Activated CD4-positive, alpha-beta T cell treated with anti-CD3 and anti-CD28 coated beads, Interleukin-2, amount 10 ng/mL, durations not matched to agents 7 days and 5 days (primary cell): ENCODE measurements at places on chromosomes 4 and X. TPM values are rescaled to one million over a fixed set of nuclear protein-coding genes. Genes with fewer than 3 reads are reported as not detected.
A peak's percentile ranks its signal among the peaks of the same experiment; 100 is the strongest.

- no peak for DNase-seq
- no peaks in the 10 kb centered on the region for H3K27me3 ChIP-seq
- no peaks in the 10 kb centered on the region for H3K4me1 ChIP-seq
- no peaks in the 10 kb centered on the region for H3K36me3 ChIP-seq
- H3K4me3 ChIP-seq: no peak overlapping the region
Observed at GRCh38 chrX:43316146-43316545, 340.0 kb upstream of the MAOA start.

PTPN13 gene
- total RNA-seq: 2.0 TPM

- H3K27me3 ChIP-seq: peaks cover 2% of the 10 kb centered on the region
- DNase-seq: no peak
- H3K27ac ChIP-seq: no peak overlapping the region
- H3K4me1 ChIP-seq: no peaks in the 10 kb centered on the region
- peaks cover 19% of the 10 kb centered on the region for H3K36me3 ChIP-seq
Observed at GRCh38 chr4:53465891-53466290, 88.5 kb downstream of the FIP1L1 start.

GRCh38 chr4:166842795-166843261, 391.5 kb downstream of the SPOCK3 start:
- H3K4me3 ChIP-seq: no peak overlapping the region
- no peak overlapping the region for H3K27ac ChIP-seq
- H3K36me3 ChIP-seq: no peaks in the 10 kb centered on the region
- no peak for DNase-seq

IL13RA2 gene
- not detected for total RNA-seq

PASD1 gene
- not detected for total RNA-seq

DNA sequence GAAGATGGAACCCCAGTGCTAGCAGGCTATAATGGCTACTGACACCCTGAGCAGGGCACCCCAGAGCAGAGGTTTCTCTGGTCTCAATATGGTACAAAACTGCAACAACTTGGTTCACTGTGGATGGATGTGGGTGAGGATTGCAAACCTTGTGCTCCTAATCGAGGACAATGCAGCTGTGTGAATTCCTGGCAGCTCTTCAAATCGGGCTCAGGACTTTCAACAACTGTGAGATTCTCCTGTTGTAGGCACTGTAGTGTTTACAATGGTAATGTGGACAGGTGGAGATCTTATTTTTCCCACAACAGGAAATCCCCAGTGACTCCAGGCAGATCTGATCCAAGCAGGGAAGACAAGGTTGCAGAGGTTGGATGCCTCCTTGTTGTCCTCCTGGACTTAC, 101.5 kb downstream of the RCHY1 start:
- H3K4me1 ChIP-seq: no peaks in the 10 kb centered on the region
- no peaks in the 10 kb centered on the region for H3K36me3 ChIP-seq
- peaks cover 17% of the 10 kb centered on the region for H3K27me3 ChIP-seq

FGF2 gene
- total RNA-seq: not detected

- H3K4me3 ChIP-seq: no peak overlapping the region
- no peak overlapping the region for H3K27ac ChIP-seq
- peaks cover 2% of the 10 kb centered on the region for H3K27me3 ChIP-seq
- DNase-seq: no peak
- H3K36me3 ChIP-seq: no peaks in the 10 kb centered on the region
Observed at GRCh38 chrX:107485013-107485412, 35.6 kb downstream of the FRMPD3 start.

DNA sequence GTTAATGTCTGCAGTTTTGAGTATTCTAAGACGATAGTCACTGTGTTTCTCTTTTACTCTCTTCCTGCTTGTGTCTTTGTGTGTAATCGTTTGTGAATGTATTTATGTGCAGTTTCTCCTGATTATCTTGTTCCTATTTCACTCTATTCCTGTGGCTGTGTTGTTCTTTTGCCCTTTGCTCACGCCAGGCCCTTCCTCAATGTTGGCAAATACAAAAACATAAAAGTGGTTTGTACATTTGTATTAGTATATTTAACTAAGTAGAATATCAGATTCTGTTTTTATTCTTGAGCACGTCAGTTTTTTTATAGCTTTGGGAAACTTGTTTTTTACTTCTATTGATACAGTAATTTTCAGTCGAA, 107.6 kb upstream of the BMPR1B start:
- H3K4me1 ChIP-seq: peaks cover 3% of the 10 kb centered on the region
- H3K4me3 ChIP-seq: no peak overlapping the region
- H3K27me3 ChIP-seq: no peaks in the 10 kb centered on the region
- H3K27ac ChIP-seq: no peak overlapping the region

SERPINA7 gene
- not detected for total RNA-seq

GRCh38 chr4:142696334-142697122, 149.6 kb downstream of the INPP4B start:
- peak overlapping the region; percentile 93 for H3K27ac ChIP-seq
- no peaks in the 10 kb centered on the region for H3K27me3 ChIP-seq
- H3K4me1 ChIP-seq: peaks cover 67% of the 10 kb centered on the region
- H3K36me3 ChIP-seq: peaks cover 36% of the 10 kb centered on the region
- peak; percentile 38 for DNase-seq

DNA sequence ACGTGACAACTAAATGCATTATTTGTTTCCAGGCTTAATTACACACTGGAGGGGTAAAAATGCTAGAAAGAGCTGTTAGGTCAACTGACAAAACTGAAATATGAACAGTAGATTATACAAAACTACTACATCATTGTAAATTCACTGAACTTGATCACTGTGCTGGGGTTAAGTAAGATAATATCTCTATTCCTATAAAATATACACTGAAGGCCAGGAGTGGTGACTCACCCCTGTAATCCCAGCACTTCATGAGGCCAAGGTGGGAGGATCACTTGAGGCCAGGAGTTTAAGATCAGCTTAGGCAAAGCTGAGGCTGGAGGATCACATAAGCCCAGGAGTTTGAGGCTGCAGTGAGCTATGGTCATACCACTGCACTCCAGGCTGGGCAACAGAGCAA, 31.8 kb upstream of the NKX6-1 start:
- H3K36me3 ChIP-seq: no peaks in the 10 kb centered on the region

DNA sequence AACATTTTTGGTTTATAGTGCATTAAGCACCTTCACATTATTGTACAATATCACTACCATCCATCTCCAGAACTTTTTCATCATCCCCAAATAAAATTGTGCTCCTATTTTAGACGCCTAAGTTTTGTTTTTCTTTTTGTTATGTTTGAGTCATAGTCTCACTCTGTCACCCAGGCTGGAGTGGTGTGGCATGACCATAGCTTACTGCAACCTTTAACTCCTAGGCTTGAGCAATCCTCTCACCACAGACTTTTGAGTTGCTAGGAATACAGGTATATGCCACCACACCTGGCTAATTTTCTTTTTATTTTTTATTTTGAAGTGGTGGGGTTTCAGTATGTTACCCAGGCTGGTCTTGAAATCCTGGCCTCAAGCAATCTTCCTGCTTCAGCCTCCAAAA, 33.9 kb downstream of the PRSS12 start:
- H3K4me1 ChIP-seq: no peaks in the 10 kb centered on the region
- H3K27me3 ChIP-seq: peaks cover 4% of the 10 kb centered on the region
- DNase-seq: no peak
- no peak overlapping the region for H3K27ac ChIP-seq

DNA sequence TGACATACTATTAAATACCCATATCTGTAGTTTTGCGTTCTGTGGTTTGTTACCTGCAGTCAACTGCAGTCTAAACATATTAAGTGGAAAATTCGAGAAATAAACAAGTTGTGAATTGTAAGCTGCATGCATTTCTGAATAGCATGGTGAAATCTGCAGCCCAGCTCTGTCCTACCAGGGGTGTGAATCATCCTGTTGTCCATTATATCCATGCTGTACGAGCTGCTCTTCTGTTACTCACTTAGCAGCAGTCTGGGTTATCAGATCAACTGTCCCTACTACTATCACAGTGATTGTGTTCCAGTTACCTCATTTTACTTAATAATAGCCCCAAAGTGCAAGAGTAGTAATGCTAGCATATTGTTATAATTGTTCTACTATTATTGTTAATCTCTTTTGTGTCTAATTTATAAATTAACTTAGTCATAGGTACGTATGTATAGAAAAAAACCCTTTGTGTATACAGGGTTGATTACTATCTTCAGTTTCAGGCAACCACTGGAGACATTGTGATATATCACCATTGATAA, 173.7 kb upstream of the FAT4 start:
- H3K36me3 ChIP-seq: no peaks in the 10 kb centered on the region
- H3K27me3 ChIP-seq: no peaks in the 10 kb centered on the region
- H3K4me3 ChIP-seq: no peak overlapping the region
- H3K4me1 ChIP-seq: no peaks in the 10 kb centered on the region
- no peak overlapping the region for H3K27ac ChIP-seq

GRCh38 chr4:75243570-75243969, 270.6 kb downstream of the RCHY1 start:
- H3K4me1 ChIP-seq: no peaks in the 10 kb centered on the region
- no peak overlapping the region for H3K4me3 ChIP-seq
- no peak overlapping the region for H3K27ac ChIP-seq
- H3K36me3 ChIP-seq: no peaks in the 10 kb centered on the region

UGT2B11 gene
- total RNA-seq: not detected

FMR1NB gene
- not detected for total RNA-seq
